Sigmoid colon (tissue), 7 donors: ENCODE measurements at places on chromosomes 1 and 21. TPM values are rescaled to one million over a fixed set of nuclear protein-coding genes. Genes with fewer than 3 reads are reported as not detected.

Gene ELAPOR1
- total RNA-seq: 0.41 TPM

GRCh38 chr1:87167848-87168525 is 160.7 kb upstream of the LMO4 start:
- H3K27ac ChIP-seq: no peak overlapping the region
- no peaks in the 10 kb centered on the region for H3K27me3 ChIP-seq

Gene C1orf185
- total RNA-seq: not detected

DNA sequence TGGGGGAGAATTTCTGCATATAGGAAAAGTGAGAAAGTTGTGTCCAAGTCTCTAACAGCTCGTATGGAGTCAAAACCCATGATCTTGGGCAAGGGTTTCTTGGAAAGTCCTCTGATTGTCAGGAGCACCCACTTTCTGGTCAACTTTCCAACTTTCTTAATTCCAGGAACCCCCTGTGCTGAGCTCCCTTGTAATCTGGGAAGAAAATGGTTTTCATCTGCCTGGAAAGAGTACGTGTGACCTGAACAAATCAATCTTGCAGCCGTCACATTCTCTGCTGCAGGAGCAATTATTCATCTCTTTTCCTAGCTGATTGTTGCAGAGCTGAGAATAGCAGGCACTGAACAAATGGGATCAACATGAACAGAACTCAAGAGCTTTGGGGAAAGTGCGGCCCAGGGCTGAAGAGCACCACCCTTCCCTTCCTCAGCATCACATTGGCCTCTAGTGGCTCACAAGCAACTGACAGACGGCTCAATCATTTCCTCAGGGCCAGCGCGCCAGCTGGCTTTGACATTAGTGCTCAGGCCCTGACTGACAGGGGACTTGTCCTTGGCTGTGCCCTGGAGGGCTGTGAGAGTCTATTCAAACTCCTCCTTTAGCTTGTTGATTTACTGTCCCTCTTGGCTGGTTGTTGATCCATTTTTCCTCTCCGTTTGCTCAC is 295.2 kb downstream of the HLX start:
- H3K27ac ChIP-seq: no peak overlapping the region
- no peaks in the 10 kb centered on the region for H3K27me3 ChIP-seq
- peaks cover 5% of the 10 kb centered on the region for H3K4me1 ChIP-seq
- H3K36me3 ChIP-seq: no peaks in the 10 kb centered on the region
- no peak for DNase-seq
- no peak overlapping the region for H3K4me3 ChIP-seq

DNA sequence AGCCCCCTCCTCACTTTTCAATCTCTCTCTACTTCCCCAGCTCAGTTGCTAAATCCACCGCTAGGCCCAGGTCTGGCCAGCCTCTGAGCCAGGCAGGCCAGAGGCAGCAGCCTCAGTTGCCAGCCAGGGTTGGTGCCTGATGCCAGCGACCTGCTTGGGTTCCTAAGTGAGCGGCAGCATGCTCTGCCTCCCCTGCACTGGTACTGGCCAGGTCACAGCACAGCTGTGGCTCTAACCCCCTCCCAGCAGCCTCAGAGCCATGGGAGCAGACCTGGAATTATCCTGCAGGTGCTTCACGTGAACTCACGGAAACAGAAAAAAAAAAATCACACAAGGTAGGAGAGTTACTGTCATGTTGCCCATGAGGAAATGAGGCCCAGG is 82.5 kb upstream of the ATF3 start:
- no peaks in the 10 kb centered on the region for H3K27me3 ChIP-seq
- H3K27ac ChIP-seq: no peak overlapping the region
- DNase-seq: no peak
- H3K4me3 ChIP-seq: no peak overlapping the region
- no peaks in the 10 kb centered on the region for H3K4me1 ChIP-seq
- H3K36me3 ChIP-seq: no peaks in the 10 kb centered on the region

Gene GSTM1
- total RNA-seq: 12.7 TPM

GRCh38 chr1:3133686-3134085 is 64.7 kb downstream of the PRDM16 start:
- no peaks in the 10 kb centered on the region for H3K4me1 ChIP-seq
- H3K36me3 ChIP-seq: no peaks in the 10 kb centered on the region
- H3K27ac ChIP-seq: no peak overlapping the region
- H3K4me3 ChIP-seq: no peak overlapping the region

Gene CRYAA
- not detected for total RNA-seq

GRCh38 chr1:156152628-156153027 is 757 bp upstream of the SEMA4A start:
- no peaks in the 10 kb centered on the region for H3K4me1 ChIP-seq
- peaks cover 34% of the 10 kb centered on the region for H3K27me3 ChIP-seq
- DNase-seq: no peak
- H3K36me3 ChIP-seq: no peaks in the 10 kb centered on the region
- no peak overlapping the region for H3K27ac ChIP-seq

- H3K27me3 ChIP-seq: no peaks in the 10 kb centered on the region
- no peak overlapping the region for H3K27ac ChIP-seq
- H3K4me3 ChIP-seq: no peak overlapping the region
- H3K4me1 ChIP-seq: no peaks in the 10 kb centered on the region
- H3K36me3 ChIP-seq: no peaks in the 10 kb centered on the region
Observed at GRCh38 chr1:208332774-208333126, 88.6 kb upstream of the PLXNA2 start.

GRCh38 chr1:155218854-155219591 is 10.5 kb downstream of the MTX1 start:
- peak overlapping the region; percentile 17 for H3K4me3 ChIP-seq
- no peaks in the 10 kb centered on the region for H3K36me3 ChIP-seq
- no peak for DNase-seq
- peaks cover 6% of the 10 kb centered on the region for H3K4me1 ChIP-seq
- no peaks in the 10 kb centered on the region for H3K27me3 ChIP-seq

DNA sequence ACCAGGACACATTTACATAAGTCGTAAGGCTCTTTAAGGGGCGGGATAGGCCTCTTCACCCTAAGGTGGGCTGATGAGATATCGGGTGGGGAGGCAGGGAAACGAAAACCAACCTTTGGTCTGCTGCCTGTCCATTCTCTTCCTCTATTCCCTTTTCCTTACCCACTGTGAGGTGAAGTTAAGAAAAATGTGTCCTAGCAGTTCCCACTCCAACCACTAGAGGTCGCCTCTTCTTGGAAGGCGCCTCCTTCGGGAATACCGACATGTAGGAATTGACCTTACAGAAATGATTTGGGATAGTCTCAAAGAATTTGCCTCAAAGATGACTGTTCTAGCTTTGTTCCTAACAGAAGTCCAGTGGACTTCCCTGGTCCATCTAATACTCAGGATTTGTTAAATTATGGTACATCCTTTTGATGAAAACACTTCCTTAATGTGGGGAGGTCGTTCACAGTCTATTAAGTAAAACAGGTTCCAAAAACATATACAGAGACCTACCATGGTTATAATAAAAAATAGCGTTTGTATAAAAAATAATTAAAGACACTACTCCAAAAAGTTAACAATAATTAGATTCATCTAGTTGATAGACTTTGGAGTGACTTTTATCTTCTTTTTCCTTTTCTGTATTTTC is 14.1 kb downstream of the AZIN2 start:
- H3K4me1 ChIP-seq: no peaks in the 10 kb centered on the region
- no peaks in the 10 kb centered on the region for H3K27me3 ChIP-seq
- no peak overlapping the region for H3K27ac ChIP-seq
- no peak overlapping the region for H3K4me3 ChIP-seq
- no peaks in the 10 kb centered on the region for H3K36me3 ChIP-seq
- DNase-seq: peak; percentile 74

Gene ABCA4
- total RNA-seq: 1.1 TPM

Gene OR2AK2
- total RNA-seq: 0.55 TPM

Gene CTH
- total RNA-seq: 2.5 TPM

GRCh38 chr1:67652800-67653199 is 32.2 kb upstream of the GADD45A start:
- H3K4me1 ChIP-seq: no peaks in the 10 kb centered on the region
- H3K4me3 ChIP-seq: no peak overlapping the region
- H3K27me3 ChIP-seq: no peaks in the 10 kb centered on the region
- DNase-seq: no peak
- no peak overlapping the region for H3K27ac ChIP-seq

DNA sequence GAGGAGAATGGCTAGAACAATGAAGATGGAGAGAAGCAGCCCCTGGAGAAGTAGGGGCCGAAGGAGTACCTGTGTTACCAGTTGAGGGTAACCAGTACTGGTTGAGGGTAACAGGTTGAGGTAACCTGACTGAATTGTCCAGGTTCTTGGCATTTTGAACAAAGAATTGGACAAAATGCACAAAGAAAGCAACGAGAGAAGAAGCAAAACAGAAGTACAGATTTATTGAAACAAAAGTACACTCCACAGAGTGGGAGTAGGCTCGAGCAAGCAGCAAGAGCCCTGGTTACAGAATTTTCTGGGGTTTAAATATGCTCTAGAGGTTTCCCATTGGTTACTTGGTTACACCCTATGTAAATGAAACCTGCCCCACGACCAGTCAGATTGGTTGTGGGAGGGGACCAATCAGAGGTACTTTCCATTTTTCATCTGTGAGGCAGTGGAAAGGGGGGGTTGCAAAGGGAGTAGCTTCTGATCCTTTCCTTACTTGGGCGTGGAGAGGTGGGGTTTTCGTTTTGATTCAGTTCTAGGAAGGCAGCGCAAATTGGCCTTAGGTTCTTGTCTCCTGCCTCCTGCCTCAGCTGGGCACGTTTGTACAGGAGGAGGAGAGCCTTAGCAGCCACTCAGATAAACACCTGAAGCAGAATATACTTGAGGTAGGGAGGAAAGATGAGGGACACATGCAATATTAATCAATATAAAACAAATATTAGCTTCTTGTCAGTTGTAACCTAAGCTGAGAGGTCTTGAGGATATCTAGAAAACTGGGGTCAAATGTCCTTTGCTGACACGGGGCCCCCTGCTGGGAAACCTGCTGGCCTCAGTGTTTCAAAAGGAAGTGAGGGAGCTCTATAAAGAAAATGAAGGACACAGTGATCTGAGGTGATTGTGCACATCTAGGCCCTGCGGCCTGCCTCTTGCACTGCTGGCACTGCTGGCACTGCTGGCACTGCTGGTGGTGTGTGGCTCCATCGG is 14.3 kb upstream of the LSM10 start:
- H3K4me3 ChIP-seq: no peak overlapping the region
- no peaks in the 10 kb centered on the region for H3K36me3 ChIP-seq
- H3K4me1 ChIP-seq: no peaks in the 10 kb centered on the region
- no peak for DNase-seq

Gene FAM72A
- 0.71 TPM for total RNA-seq

Gene ATP6V1G3
- total RNA-seq: not detected

DNA sequence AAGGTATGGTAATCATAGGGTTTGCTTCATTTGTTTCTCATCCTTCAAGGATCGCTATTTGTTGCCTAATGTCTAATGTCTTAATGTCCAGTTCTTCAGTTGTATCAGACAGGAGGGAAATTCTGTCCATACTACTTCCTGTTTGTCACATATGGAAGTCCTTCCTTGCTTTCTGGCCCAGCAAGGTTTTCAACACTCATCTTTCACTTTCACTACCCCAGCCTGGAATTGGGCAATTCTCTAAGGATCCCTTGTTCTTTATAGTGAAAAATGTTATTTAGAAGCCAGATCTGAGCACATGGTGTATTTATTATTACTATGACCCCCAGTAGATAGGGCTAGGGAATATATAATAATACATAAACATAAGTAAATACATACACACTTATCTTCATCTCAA is 50.6 kb upstream of the SLC35A3 start:
- no peak overlapping the region for H3K4me3 ChIP-seq
- no peak overlapping the region for H3K27ac ChIP-seq
- no peak for DNase-seq
- H3K36me3 ChIP-seq: no peaks in the 10 kb centered on the region
- no peaks in the 10 kb centered on the region for H3K4me1 ChIP-seq

DNA sequence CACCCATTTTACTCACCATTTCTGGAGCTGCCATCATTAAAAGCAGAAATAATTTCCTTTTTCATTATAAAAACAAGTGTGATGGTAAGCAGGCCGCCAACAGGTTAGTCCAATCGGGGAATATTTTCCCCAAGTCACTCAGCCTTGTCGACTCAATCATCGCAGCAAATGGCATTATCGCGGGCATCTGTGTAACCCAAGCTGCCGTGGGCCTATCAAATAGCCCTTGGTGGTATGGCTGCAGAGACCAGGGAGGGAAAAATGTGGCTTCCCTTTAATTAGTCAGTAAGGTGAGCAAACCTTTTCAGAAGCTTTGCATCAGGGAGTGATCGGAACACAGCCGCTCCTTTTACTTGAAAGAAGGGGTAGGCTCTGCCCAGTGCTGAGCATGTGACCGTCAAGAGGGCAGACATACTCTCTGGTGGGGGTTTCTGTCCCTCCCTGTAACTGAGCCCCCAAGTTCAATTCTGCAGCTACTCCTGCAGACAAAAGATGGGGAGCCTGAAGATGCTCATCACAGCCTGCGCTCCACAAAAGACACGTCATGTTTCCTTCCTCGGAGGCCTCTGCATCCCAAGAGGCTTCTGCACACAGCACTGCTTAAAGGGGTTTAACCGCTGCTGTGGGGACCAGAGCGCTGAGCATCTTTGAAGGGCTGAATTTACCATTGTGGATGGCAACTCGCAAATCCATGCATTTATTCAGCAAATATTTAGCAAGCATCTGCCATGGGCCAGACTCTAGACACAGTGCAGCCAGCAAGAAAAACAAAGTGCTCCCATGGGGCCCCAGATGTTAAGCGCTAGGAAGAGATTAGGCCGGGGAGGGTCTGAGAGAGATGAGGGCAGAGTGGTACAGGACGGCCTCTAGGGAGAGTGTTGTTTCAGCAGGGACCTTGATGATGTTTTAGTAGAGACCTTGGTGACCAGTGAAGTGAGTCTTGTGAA is 1.2 kb upstream of the TMPRSS3 start:
- no peak for DNase-seq
- H3K4me3 ChIP-seq: no peak overlapping the region
- no peaks in the 10 kb centered on the region for H3K36me3 ChIP-seq
- no peaks in the 10 kb centered on the region for H3K4me1 ChIP-seq
- H3K27me3 ChIP-seq: no peaks in the 10 kb centered on the region

GRCh38 chr1:18883636-18884418 is 18.5 kb downstream of the ALDH4A1 start:
- H3K36me3 ChIP-seq: no peaks in the 10 kb centered on the region
- H3K4me3 ChIP-seq: no peak overlapping the region
- DNase-seq: peak; percentile 75
- H3K4me1 ChIP-seq: no peaks in the 10 kb centered on the region
- H3K27ac ChIP-seq: no peak overlapping the region

GRCh38 chr1:152630596-152630995 is 7.7 kb upstream of the LCE3A start:
- H3K4me3 ChIP-seq: no peak overlapping the region
- H3K4me1 ChIP-seq: no peaks in the 10 kb centered on the region
- H3K36me3 ChIP-seq: no peaks in the 10 kb centered on the region
- H3K27ac ChIP-seq: no peak overlapping the region
